ENCODE measurements at places on chromosomes 5 and 9.

GRCh38 chr5:10581867-10582511 lies 18.1 kb downstream of the ANKRD33B start:
- DNase-seq = no peak

GRCh38 chr5:173547579-173547978 lies 68.9 kb downstream of the BOD1 start:
- no peak for DNase-seq

DNA sequence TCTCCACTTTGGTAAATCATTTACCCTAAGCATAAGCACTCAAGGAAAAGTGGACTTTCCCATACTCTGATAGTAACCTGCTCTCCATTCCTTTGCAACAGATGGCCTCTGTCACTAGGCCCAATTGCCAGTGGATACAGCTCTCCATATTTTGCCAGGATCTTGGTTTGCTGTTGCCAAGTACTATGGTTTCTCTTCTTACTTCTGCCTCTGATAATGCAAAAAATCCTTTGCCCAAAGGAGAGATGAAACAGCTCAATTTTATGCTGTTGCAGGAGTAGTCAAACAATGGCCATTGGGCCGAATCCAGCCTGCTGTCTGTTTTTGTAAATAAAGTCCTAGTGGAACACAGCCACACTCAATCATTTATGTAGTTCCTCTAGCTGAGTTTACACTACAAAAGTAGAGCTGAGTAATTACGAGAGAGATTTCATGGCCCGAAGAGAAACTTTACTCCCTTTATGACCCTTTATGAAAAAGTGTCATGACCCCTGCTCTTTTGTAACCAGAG lies 92.5 kb downstream of the HTR4 start:
- no peak for DNase-seq

GRCh38 chr9:98215821-98216220 lies 23.4 kb upstream of the CORO2A start:
- no peak for DNase-seq

DNA sequence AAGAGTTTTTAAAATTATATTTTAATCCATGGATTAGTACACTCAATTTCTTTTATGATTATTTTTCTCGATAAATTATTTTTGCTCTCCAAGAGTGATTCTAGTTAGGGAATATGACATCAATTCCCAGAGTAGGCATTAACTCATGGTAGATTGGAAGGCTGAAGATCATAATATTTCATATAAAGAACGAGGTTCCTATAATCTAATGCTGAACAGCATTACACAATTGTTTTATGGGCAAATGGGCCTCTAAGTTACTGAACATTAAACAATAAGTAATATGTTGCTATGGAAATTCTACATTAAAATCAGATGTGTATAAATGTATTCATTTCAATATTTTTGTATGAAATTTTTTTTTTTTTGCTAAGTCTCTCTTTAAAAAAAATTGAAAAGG lies 140.3 kb downstream of the ZNF608 start:
- DNase-seq = no peak

- DNase-seq = no peak
Measured at GRCh38 chr5:33079548-33079947, 361.2 kb upstream of the TARS1 start.

- no peak for DNase-seq
Measured at GRCh38 chr9:125867751-125868415, 120.7 kb downstream of the PBX3 start.

DNA sequence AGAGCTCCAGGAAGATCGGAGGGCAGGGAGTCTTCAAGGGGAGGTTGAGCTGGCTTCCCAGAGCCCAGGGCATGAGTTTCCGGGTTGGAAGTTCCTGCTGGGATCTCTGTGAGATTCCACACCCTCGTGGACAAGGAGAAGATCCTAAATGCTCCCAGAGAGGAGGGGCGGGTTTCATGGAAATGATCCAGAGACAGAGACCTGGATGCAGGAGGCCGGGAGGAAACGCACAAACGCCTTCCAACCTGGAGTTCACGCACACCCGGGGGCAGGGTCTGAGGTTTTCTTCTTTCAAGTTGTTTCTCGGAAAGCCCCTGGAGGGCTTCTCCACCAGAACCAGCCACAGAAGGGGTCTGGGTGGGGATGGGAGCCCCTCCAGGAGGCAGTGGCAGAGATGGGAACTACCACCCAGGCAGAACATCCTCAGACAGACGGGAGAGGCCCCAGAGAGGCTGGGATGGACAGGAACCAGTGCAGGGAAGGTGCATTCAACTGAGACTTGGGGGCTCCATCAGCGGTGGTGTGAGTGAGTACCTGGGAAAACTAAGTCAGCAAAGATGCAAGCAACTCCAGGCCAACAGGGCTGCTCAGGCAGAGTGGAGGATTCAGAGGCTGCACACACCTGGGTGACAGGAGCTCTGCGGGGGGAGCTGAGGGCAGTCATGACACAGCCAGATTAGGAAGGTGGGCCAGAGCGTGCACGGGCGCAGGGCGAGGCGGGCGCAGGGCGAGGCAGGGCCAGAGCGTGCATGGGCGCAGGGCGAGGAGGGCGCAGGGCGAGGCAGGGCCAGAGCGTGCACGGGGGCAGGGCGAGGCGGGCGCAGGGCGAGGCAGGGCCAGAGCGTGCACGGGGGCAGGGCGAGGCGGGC lies 52.1 kb upstream of the EXOC3 start:
- no peak for DNase-seq

DNA sequence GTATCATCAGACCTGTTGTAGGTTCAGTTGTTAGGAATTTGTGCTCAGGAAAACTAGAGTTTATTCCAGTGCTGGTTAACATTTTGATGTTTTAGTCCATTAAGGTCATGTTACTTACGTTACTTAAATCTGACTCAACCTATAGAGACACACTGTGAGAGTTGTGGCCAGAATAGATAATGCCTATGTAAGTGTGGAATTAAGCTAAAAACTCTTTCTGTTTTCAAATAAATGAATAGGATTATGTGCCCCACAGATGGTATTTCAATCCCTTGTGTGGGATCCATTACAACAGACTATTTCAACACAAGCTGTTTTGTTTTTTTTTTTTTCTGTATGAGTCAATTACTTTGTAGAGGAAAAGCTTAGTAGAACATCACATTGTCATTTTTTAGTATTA lies 68.1 kb downstream of the MEGF10 start:
- DNase-seq = peak; percentile 79

GRCh38 chr5:141855265-141856036 lies 22.8 kb downstream of the PCDH1 start:
- DNase-seq = no peak

DNA sequence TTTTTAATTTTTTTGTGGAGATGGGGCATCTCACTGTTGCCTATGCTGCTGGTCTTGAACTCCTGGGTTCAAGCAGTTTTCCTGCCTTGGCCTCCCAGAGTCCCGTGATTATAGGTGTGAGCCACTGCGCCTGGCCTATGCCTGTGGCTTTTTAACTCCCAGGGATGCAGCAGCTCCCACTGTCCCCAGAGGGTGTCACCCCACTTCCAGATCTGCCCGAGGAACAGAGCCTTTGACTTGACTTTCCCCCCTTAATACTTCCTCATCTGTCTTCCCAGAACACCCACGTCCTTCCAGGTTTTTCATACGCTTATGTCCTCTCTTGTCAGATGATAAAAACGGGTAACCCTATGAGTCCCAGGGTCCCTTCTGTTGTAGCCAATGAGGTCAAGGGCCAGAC lies 7.6 kb upstream of the PRRC2B start:
- no peak for DNase-seq

DNA sequence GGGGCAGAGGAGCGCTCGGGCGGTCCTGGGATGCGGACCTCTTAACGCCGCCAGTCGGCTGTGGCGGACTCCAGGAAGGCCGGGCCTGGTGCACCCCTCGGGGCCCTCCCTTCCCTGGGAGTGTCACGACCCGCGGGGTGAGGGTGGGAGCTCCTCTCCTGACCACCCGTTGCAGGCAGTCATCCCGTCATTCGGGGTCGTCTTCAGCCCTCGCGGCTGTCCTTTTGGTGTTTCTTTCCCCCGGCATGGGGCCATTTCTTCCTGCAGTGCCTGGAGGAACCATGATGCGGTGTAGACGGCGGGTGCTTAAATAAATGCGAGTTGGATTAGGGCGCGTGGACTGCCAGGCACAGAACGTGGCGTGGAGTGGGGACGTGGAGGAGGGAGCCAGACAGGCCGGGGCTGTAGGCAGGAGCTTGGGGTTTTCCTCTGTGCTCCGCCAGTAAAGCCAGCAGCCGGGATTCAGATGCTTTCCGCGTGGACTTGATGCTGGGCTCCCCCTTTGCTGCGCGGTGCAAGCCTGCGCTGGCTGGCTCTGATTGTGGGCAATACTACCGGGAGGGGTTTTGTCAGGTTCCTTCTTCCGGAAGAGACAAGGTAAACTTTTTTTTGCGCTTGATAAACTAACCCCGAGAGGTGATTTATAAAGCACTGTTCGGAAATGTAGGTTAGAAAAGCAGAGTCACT lies 868 bp downstream of the KDM4C start:
- DNase-seq = no peak

DNA sequence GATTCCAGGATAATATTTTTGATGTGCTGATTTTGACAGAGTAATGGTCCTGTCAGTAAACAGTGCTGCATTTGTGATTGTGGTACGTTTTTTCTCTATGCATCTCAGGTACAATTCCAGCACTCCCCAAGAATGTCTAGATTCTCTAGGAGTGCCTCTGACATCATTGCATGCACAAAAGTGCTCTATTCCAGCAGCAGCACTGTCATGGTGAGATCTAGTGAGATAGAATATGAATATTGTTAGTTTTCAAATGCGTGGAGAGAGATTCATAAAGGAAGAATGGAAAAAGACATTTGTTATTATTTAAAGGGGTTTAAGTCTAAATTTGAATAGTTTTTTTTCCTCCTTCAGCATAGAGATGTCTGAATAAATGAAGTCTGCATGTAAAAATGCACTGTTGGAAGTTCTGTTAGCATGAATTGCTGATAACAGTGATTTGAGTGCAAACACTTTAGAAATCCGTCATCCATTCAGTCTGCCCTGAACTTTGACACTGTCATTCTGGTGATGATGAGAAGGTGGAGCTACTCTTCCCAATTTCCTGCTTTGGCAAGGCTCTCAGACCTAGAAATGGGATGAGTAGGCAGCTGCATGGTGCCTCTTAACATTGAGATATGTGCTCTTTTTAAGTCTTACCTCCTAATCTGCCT lies 84.6 kb downstream of the GAPVD1 start:
- no peak for DNase-seq

- DNase-seq = no peak
Measured at GRCh38 chr9:19875291-19875920, 86.6 kb upstream of the SLC24A2 start.

DNA sequence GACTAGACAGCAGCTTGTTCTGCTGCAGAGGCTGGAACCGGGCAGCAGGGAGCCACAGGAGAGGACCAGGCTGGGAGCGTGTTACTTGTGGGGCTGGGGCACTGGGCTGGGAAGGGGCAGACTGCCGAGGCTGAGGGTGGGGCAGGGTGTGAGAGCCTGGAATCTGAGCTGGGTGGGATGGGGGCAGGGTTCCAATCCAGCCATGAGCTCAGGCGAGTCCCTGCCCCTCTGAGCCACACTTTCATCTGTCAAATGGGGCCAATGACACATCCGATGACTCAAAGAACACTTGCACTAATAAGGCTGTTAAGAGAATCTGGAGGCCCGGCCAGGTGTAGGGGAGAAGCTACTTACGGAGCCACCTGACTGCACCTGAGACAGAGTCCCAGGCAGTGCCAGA lies 18.7 kb upstream of the WDR38 start:
- DNase-seq = no peak

DNA sequence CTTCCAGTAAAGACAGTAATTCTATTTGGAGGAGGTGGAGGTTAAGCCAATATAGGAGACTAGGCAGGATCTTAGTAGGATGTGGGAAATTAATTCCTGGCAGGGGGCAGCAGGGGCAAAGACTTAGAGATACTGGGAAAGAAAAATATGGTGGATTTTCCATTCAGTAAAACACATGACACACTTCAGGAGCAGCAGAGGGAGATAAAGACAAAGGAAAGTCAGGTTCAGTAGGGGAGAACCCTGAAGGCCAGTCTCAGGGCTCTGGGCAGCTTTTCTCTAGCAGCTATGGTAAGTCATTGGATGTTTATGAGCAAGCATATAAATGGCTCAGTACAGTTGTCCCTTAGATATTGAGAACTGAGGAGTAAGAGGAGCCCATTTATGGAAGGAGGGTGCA lies 105.5 kb downstream of the PJA2 start:
- no peak for DNase-seq

GRCh38 chr5:161278739-161279660 lies 267.5 kb downstream of the GABRB2 start:
- no peak for DNase-seq

DNA sequence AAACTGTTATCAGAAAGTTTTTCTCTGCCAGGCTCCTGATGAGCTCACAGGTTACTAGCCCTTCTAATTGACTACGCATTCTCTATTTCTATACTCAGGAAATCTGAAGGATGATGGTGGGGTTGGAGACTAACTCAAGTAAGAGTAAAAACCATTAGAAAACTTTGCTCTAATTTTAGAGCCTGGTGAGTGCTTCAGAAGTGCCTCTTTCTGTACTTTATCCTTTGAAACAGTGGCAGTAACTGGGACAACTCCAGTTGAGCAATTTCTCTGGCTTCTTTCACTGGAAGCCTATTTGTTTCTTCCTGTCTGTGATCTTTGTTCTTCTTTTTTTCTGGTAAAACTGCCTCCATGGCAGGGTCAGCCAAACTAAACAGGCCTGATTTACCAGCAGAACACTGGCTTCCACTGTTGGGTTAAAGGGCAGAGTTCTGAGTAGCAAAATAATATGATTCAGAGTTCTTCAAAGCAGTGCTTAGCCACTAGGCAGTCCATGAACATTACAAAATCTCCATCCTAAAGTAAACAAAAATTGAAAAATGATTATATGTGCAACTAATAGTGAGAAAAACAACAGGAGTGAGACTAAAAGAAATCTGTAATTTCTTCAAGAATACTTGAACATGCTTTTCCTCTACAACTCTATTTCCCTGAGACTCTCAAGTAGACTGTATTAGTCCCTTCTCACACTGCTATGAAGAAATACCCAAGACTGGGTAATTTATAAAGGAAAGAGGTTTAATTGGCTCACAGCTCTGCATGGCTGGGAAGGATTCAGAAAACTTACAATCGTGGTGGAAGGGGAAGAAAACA lies 79.8 kb downstream of the MROH2B start:
- DNase-seq = no peak

DNA sequence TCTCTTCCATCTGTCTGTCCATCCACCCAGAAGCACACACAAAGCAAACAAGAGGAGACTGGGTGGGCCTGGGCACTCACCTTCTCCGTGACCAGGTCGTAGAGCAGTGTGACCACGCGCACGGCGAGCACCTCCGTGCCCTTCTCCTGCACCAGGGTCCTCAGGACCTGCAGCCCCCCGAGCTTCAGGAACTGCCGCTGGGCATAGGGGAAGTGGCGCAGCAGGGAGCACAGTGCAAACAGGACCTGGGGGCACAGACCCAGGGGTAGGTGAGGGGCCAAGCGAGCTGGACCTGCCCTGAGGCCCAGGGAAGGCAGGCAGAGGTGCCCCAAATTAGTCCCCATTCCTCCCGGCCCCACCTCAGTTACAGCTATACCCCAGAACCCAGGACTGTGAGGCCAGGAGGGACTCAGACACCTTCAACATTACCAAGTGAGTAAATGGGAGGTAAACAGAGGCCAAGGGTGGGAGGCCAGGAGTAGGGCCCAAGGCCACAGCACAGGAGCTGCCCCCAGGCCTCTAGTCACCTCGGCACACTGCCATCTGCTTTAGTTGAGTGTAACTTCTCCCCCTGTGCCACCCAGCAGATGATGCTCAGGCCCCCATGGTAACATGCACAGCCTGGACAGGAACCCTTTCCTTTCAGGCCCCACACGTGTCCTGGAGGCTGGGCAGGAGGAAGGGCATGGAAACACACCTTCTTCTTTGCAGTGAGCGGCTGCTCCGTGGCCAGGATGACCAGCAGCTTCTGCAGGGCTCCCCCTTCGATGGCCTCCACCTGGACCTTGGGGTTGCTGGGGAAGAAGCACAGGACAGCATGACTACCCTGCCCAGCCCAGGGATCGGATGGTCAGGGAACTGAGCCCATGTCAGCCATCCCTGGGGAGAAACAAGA lies 76.2 kb upstream of the LRRTM2 start:
- no peak for DNase-seq
